ENCODE measurements at places on chromosomes 1 and 21.

DNA sequence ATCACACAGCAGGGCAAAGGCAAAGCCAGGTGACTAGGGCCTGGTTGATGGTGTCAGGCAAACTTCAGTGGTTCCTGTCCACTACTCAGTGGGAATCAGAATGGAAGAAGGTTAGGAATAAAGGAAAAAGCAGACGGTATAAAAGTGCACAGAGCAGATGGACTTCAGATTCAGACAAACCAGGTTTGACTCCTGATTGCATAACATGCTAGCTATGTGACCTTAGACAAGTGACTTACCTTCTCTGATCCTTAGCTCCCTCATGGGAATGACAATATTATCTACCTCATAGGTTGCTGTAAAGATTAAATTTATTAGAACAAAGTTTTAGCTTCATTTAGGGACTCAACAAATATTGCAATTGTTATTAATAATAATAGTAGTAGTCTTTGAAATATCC is 4.9 kb downstream of the PAQR7 start:
- no peak for DNase-seq

GRCh38 chr1:46806196-46807020 is 7.6 kb downstream of the CYP4B1 start:
- DNase-seq = no peak

DNA sequence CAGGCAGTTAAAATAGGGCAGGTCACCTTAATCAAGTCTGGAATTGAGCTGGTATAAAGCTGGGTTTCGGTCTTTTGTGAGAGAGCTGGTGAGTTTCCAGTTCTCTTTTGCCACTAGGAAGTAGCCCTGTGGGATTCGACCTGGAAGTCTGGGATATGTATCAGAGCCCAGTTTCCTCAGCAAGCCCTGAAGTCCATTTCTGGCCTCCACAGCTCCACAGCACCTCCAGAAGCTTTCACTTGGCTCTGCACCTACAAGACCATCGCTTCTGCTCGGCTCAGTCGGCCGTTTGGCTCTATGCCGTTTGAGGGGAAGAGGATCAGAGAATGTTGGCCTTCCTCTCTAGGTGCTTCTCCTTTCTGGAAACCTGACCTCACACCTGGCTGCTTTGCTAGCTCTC is 148.0 kb downstream of the GALNT2 start:
- DNase-seq = no peak

GRCh38 chr1:114369930-114370329 is 141.1 kb downstream of the TRIM33 start:
- DNase-seq = no peak

- DNase-seq = no peak
Measured at GRCh38 chr21:38531591-38531990, 33.3 kb upstream of the ERG start.

DNA sequence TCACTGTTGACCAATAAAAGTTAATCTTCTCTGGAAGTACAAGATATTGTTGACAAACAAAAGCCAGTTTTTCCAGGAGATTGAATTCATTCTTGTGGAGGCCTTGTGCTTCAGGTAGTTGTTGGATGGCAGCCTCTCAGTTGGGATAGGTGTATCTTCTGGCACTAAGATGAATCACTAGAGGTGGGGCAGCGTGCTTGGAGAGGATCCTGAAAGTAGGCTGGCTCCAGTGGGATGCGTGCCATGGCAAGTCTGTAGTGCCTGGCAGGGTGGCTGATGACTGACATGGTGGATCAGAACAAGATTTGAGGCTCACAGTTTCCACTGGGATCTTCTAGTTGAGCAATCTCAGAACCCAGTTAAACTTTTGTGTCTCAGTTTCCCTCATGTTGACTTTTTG is 2.4 kb downstream of the VPS13D start:
- no peak for DNase-seq

DNA sequence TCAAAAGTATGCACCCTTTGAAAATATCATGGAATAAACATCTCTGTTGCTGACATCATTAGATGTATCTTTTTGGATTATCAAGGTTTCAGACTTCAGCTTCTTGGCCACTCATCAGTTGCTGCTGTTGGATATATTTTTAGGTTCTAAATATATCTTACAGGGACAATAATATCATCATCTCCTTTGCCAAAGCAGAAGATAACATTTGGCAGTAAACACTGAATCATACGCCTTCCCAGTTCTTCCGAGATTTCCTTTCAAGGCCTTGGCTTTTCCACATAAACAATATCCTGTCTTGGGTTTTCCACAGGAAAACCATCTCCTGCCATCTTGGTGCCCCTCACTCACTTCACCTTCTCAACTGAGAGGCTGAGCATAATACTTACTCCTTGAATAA is 39.3 kb downstream of the RGS7 start:
- no peak for DNase-seq

- no peak for DNase-seq
Measured at GRCh38 chr1:98962156-98962555, 42.5 kb downstream of the PLPPR5 start.

All from stimulated activated CD4-positive, alpha-beta T cell treated with anti-CD3 and anti-CD28 coated beads, Interleukin-12 subunit alpha, Interleukin-12 subunit beta, amount 100 ng/mL, for 48 hours (primary cell).